Common myeloid progenitor, CD34-positive (primary cell): ENCODE measurements at places on chromosomes 7 and 10.

DNA sequence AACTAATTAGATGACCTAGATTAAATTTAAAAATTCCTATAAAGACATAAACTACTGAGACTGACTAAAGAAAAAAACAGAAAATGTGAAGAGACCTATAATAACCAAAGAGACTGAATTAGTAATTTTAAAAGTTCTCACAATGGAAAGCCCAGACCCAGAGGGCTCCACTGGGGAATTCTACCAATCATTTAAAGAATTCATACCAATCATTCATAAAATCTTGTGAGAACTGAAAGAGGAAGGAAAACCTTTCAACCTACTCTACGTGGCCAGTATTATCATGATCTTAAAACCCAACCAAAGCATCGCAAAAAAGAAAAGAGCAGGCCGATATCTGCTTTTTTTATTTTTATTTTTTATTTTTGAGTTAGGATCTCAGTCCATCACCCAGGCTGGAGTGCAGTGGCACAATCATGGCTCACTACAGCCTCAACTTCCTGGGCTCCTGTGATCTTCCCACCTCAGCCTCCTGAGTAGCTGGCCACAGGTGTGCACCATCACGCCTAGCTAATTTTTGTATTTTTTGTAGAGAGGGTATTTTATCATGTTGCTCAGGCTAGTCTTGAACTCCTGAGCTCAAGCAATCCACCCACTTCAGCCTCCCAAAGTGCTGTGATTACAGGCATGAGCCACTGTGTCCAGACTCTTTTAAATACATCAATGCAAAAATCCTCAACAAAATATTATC is 48.6 kb downstream of the DGKI start:
- no peak for DNase-seq

GRCh38 chr7:2859952-2860351 is 15.8 kb upstream of the GNA12 start:
- no peak for DNase-seq

DNA sequence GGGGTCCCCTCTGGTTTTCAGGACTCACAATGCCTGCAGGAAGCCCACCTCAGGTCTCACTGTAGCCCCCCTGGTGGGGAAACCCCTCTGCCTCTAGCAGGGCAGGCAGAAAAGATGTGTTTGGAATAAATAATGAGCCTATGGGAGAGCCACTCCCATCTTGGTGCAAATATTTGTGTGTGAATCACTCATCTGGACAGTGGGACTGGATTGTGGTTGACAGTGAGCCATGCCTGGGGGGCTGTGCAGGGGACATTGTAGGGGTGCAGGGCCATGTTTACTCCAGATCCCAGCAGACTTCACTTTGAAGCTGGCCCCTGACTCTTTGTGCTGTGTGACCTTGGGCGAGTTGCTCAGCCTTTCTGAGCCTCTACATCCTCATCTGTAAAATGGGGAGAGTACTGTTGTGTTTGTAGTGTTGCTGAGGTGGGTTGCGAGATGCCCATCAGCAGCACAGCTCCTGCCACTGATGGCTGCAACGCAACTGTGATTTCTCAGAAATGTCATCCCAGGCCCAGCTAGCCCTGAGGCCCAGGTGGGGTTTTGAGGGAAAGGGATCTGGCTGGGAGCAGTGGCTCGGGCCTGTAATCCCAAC is 20.7 kb downstream of the GTF2IRD1 start:
- no peak for DNase-seq

- no peak for DNase-seq
Observed at GRCh38 chr10:32315424-32315823, 31.5 kb downstream of the EPC1 start.

DNA sequence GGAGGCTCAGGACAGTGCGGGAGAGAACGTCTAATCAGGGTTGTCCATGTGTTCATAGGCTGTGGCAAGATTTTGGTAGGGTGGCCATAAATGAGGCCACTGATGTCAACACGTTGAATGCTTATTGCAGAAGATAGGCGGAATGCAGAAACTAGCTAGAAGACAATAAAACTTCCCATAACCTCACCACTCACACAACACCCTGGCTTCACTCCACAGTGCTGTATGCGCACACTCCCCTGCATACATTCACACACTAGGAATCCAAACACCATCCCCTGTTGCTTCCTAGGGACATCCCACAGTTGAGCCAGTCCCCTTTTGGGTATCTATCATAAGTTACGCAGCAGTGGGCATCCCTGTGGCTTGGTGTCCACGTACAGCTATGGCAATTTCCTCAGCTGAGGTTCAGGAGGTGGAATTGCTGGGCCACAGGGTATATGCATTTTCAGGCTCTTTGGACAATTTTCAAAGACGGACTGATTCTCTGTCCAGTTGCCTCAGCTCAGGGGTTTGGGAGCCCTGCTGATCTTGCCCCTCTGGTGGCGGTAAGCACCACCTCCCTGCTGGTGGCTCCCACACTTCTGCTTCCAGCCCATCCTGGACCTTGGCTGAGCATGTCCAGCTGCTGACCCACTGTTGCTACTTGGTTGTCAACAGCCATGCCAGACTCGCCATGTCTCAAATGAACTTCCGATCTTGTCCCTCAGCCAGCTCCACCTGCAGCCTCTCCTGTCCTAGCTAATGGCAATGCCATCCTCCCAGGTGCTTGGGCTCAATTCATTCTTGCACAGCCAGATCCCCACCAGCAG is 36.4 kb downstream of the CDH23 start:
- DNase-seq = no peak

DNA sequence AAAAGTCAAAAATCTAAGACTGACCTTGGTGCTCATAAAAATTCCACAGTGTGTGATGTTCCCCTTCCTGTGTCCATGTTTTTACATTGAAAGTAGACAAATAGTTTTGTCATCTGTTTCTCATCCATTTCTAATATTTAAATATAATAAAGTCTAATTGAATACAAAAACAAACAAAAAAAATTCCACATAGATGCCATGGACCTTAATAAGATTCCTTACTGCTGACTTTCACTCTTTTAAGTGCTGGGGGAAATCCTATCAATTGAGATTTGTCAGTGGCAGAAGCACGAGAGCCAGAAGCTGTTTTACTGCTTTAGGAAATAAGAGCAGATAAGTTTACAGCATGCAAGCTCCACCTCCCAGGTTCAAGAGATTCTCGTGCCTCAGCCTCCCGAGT is 310.0 kb downstream of the ABCA13 start:
- DNase-seq = no peak

DNA sequence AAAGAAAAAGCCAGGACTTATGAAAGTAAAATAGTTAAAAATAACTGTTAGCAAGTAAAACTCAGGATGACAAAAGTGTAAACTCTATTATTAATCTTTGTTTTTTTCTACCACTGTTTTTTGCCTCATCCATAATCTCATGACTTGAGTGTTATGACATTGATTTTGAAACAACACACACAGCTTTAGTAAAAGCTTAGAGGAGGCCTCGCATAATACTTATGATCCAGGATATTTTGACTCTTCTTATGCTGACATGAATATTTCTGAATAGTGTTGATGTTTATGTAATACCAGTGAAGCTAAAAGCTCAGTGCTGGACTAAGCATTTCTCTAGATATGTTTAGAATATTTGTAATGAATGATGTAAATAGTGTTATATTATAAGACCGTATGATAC is 10.5 kb downstream of the KAT6B start:
- DNase-seq = no peak

DNA sequence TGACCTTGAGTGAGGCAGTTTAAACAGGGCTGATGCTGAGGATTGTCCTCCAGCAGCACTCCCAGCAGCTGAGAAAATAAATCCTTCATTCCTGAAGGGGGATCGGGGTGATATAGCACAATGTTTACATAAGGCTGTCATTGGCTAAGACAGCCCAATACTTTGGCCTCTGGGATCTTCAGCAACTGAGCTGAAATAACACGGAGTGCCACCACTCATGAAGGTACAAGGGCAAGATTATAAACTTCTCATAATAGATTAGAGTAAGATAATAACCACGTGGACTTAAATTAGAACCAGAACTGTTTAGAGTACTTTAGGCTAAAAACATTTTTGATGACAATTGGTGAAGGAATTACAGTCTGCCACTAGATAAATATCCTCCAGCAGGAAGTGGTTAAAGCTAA is 70.0 kb upstream of the PAPSS2 start:
- no peak for DNase-seq

GRCh38 chr10:73998929-73999691 is 1.2 kb downstream of the VCL start:
- DNase-seq = no peak

GRCh38 chr10:118907051-118907450 is 122.5 kb upstream of the NANOS1 start:
- no peak for DNase-seq

- DNase-seq = no peak
Observed at GRCh38 chr10:391847-392704, 256.8 kb downstream of the ZMYND11 start.

- no peak for DNase-seq
Observed at GRCh38 chr7:159114981-159115380, 29.7 kb downstream of the VIPR2 start.

DNA sequence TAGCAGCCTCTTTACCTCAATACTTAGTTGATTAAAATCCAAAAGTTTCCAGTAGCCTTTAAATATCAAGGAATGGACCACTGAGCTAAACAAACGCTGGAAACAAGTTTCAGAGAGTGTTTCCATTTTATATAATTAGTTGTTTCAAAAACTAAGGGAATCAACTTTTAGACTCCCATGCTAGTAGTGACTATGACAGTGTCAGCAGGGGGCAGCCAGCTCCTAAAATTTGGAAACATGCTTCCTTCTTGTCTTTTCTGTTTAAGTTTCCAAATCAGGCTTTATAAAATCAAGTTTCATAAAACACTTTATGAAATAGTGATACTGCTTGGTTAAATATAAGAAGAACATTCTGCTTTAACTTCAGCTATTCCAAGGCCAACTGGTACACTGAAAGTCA is 138.2 kb upstream of the TMEM229A start:
- no peak for DNase-seq

DNA sequence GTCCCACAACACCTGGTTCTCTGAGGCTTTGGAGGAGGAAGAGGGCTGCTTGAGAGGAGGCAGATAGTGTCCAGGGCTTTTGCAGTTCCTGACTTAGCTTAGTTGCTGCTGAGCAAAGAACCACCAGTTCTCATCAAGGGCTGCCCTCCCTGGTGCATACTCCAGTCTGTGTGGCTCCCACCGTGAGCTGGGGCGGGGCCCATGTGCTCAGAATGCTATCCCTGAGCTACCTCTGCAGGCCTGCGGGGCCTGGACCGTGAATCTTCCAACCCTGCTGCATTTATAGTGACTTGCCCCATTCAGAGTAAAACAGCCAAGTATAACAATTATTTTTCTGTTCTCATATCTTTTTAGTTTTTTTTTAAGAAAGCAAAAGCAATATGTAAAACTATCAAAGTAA is 49.2 kb downstream of the TACR2 start:
- DNase-seq = no peak

GRCh38 chr7:94565247-94565894 is 55.8 kb downstream of the CASD1 start:
- no peak for DNase-seq
